ENCODE measurements at places on chromosomes 3 and 15. TPM values are rescaled to one million over a fixed set of nuclear protein-coding genes. Genes with fewer than 3 reads are reported as not detected.

Gene WDR76
- total RNA-seq: 20.3 TPM

Gene HTR3E
- total RNA-seq: not detected

Gene GOLGA8S
- total RNA-seq: not detected

Gene EPHB3
- total RNA-seq: 3.9 TPM

Gene SERINC4
- not detected for total RNA-seq

DNA sequence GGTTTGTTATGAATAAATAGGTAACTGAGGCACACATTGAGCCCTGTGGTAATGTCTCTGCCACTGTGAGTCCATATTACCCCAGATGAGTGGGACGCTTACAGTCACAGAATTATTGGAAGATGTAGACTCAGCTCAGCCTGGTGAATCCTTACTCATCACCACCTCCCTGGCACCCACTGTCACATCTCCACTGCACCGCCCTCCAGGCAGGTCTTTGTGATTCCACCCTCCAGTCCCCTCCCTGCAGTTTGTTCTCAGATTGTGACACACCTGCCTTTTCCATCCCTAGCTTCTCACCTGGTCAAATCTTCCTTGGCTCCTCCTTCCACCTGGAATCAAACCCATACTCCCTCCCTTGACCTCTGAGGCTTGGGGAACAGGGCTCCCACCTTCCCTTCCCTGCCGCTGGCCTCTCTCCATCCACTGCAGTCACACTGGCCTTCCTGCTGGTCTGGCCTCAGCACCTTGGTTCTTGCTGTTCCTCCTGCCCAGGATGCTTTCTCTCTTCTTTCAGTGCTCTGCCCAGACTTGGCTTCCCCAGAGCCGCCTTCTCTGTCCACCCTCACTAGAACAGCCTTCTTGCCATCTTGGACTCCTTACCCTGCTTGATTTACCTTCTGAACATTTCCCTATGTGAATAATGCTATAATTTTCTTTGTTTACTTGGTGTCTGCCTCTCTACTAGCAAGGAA lies 9.4 kb downstream of the SLC6A20 start:
- DNase-seq: no peak

GRCh38 chr3:52710512-52710911 lies 4.6 kb downstream of the SPCS1 start:
- DNase-seq: no peak

DNA sequence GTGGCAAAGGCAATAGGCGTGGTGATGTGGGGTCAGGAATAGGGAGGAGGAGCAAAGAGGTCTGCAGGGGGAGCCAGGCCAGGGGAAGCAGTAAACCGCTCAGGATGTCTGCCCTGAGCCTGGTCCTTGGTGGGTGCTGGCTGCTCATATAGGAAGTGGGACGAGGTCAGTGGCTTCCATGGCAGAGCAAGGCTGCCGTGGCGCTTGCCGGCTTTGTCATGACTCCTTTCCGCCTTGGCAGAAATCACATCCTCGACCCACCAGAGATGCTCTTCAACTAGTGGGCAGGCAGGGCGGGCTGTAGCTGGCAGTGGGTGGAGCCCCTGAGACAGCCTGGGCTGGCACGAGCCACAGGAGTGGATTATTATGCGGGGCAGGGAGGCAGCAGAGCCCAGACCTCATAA lies 13.1 kb upstream of the SKOR1 start:
- DNase-seq: no peak

DNA sequence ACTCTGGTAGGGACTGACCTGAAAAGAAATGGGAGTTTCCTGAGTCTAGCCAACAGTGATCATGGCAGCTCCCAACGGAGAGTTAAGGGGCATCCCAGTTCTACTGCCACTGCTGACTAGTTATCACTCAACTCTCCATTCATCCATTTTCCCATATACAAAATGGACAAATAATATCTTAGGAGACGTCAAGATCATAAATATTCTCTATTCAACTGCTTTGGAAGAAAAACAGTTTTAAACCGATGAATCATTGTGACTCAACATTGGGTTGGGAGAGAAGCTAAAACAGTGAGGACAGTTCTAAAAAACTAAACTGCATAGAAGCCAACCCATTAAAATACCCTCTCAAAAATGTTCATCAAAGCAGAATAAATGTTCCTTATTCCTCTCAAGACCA lies 57.6 kb upstream of the CHRM5 start:
- DNase-seq: no peak

Measured in occipital lobe (tissue), 3 donors.